ENCODE measurements at places on chromosomes 11 and 22.

GRCh38 chr22:30421695-30422480 is 3.7 kb upstream of the MTFP1 start:
- DNase-seq = no peak
- H3K36me3 ChIP-seq = no peaks in the 10 kb centered on the region
- no peaks in the 10 kb centered on the region for H3K27me3 ChIP-seq
- H3K27ac ChIP-seq = peak overlapping the region; percentile 84

GRCh38 chr11:1295591-1295990 is 13.8 kb downstream of the TOLLIP start:
- no peaks in the 10 kb centered on the region for H3K4me1 ChIP-seq
- no peaks in the 10 kb centered on the region for H3K27me3 ChIP-seq
- no peak overlapping the region for H3K27ac ChIP-seq

GRCh38 chr22:36923131-36923788 is 9.8 kb downstream of the CSF2RB start:
- no peak overlapping the region for H3K4me3 ChIP-seq
- no peaks in the 10 kb centered on the region for H3K27me3 ChIP-seq
- DNase-seq = no peak
- no peaks in the 10 kb centered on the region for H3K36me3 ChIP-seq
- no peaks in the 10 kb centered on the region for H3K4me1 ChIP-seq

GRCh38 chr11:12797996-12798395 is 123.8 kb downstream of the TEAD1 start:
- no peaks in the 10 kb centered on the region for H3K4me1 ChIP-seq
- H3K4me3 ChIP-seq = no peak overlapping the region
- H3K27ac ChIP-seq = no peak overlapping the region
- H3K27me3 ChIP-seq = peaks cover 6% of the 10 kb centered on the region
- H3K36me3 ChIP-seq = no peaks in the 10 kb centered on the region

DNA sequence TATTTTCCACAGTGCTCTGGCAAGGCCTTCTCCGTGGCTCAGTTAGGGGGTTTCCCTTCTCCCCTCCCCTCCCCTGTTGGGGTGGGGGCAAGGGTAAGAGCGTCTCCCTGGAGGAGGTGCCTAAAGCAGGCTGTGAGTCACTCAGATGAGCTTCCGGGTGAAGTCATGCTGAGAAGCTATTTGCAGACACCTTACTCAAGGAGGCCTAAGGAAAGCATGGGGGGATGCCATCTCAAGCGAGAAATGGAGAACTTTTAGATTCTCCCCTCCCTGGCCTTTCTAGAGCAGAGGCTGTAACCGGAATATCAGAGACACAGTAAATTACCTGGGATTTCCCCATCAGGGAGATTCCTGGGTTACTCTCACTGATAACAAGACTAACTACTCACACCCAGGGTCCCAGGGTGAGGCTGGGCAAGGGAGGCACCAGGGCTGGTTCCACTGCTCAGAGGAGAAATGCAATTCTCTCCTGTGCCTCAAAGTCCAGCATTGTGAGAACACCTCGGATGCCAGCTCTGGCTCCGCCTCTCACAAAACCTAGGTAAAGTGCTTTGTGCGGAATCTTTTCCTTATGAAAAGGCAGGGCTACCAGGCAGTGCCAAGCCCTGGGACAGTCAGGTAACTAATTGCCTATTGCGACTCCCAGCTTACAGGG is 123.6 kb downstream of the ABTB2 start:
- H3K4me3 ChIP-seq = no peak overlapping the region
- no peaks in the 10 kb centered on the region for H3K27me3 ChIP-seq
- no peaks in the 10 kb centered on the region for H3K36me3 ChIP-seq
- peak; percentile 47 for DNase-seq
- peaks cover 19% of the 10 kb centered on the region for H3K4me1 ChIP-seq

GRCh38 chr11:16606784-16607674 is 131.4 kb upstream of the C11orf58 start:
- H3K4me1 ChIP-seq = peaks cover 29% of the 10 kb centered on the region
- no peak overlapping the region for H3K27ac ChIP-seq
- H3K36me3 ChIP-seq = no peaks in the 10 kb centered on the region
- H3K4me3 ChIP-seq = peak overlapping the region; percentile 50
- no peak for DNase-seq

DNA sequence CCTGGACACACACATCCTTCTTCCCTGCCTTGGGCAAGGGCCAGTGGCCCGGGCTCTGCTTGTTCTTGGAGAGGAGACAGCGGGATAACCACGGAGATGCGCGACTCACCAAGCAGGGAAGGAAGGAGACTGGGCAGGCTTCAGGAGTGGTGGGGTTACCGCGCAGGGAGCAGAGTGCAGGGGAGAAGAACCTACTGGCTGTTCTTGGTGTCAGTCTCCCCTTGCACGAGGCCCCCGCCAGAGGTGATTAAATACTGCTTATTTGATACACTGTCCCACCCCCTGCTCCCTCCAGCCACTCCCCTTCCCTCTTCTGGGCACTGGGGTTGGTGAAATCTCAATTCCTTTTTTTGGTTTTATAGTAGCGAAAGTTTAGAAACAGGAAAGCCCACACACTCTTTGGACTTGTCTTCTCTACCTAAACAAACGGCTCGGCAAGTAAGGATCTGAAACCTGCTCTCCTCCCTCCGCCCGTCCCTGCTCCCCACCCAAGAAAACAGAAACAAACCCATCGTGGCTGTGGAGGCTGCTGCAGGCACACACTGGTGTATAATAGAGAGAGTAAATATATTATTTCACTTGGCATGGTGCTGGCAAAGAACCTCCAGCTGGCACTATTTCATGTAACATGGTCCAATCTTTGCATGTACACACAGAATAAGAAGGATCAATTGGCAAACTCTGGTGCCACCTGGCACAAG is 10.8 kb downstream of the LARGE2 start:
- H3K36me3 ChIP-seq = peaks cover 35% of the 10 kb centered on the region
- H3K27me3 ChIP-seq = no peaks in the 10 kb centered on the region
- peaks cover 26% of the 10 kb centered on the region for H3K4me1 ChIP-seq
- H3K4me3 ChIP-seq = no peak overlapping the region
- no peak for DNase-seq
- no peak overlapping the region for H3K27ac ChIP-seq

All from CD8-positive, alpha-beta memory T cell (primary cell).